ENCODE measurements at places on chromosomes 7 and 10.

DNA sequence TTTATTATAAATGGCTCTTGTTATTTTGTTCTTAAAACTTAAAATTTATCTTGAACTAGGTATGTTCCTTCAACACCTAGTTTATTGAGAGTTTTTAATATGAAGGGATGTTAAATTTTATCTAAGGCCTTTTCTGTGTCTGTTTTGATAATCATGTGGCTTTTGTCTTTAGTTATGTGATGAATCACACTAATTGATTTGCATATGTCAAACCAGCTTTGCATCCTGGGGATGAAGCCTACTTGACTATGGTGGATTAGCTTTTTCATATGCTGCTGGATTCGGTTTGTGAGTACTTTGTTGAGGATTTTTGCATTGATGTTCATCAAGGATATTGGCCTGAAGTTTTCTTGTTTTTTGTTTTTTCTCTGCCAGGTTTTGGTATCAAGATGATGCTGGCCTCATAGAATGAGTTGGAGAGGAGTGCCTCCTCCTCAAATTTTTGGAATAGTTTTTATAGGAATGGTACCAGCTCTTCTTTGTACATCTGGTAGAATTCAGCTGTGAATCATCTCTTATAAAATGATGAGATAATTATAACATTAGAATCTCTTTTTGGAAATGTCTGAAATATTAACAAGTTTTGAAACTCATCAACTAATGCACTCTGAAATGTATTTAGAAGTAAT lies 78.7 kb upstream of the AGR3 start:
- DNase-seq = no peak

- no peak for DNase-seq
Observed at GRCh38 chr10:61301575-61301974, 151.6 kb downstream of the TMEM26 start.

DNA sequence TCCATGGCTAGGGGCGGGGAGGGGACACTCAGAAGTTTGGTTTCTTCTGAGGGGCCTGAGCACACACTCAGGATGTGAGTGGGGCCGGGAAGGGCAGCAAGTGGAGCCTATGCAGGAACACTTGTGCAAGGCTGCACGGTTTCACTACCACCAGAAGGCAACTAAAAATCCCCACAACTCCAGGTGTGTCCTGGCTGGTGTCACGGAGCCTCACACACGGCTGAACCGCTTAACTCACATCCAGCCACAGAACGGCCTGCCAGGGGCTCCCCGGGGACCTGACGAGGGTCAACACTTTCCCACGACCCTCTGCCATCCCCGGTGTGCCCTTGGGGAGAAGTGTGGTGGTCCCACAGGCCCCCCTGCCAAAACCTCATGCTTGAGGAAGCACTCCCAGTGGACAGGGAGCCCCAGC lies 173.9 kb downstream of the ELFN1 start:
- no peak for DNase-seq

- DNase-seq = no peak
Observed at GRCh38 chr7:142709921-142710320, 39.4 kb upstream of the PRSS1 start.

- DNase-seq = no peak
Observed at GRCh38 chr7:129969881-129970446, 17.2 kb upstream of the UBE2H start.

DNA sequence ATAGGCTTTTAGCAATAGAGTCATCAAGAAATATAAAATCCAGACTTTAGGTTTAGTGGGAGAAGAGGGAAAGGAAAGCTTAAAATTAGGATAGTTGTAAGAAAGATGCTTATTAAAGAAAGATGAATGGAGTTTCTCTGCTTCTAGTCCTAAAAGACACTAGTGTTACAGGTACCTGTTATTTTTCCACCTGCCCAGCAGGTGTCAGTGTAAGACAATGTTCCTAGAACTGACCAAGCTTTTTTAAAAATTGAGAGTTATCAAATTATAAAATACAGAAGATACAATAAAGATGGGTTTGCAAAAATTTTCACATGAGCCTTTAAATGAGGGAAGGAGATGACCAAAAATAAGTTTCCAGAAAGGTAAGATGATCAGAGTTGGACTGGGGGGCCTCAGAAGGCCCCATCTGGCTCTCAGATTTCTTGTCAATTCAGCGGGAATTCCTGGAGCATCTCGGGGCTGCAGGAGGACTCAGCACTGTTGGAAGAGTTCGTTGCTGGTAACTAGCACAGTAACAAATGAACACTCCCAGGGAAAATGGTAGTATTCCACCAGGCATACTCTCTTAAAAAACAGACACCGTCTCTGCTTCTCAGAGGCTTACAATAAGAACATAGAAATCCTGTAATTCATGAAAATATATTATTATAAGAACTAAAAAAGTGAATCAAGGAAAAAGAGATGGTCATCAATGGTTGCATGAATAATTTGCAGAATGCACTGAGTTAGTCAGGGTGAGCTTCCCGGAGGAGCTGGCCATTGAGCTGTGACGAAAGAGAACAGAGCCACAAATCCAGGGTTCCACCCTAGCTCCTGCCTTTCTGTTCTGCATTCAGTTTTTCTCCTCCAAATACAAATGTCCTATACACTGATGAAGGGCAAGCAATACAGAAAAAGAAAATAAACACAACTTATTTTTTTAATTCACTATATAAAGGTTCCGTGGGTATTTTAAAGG lies 71.8 kb upstream of the PIK3CG start:
- DNase-seq = no peak

DNA sequence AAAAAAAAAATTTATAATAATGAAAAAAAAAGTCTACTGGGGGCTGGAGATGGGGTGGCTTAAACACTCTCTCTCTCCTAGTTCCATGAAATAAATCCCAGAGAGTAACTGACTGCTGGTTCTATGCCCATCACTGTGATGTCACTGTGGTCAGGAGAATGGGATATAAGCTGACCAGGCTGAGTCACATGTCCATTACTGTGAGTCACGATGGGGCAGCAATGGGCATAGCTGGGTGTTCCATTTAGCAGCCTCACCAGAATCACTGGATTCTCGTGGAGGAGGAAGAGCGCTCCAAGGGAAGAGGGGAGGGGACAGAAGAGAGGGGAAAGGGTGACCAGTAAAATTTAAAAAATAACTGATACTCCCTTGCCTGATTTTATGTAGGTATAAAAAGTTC lies 37.1 kb downstream of the MASTL start:
- DNase-seq = no peak

DNA sequence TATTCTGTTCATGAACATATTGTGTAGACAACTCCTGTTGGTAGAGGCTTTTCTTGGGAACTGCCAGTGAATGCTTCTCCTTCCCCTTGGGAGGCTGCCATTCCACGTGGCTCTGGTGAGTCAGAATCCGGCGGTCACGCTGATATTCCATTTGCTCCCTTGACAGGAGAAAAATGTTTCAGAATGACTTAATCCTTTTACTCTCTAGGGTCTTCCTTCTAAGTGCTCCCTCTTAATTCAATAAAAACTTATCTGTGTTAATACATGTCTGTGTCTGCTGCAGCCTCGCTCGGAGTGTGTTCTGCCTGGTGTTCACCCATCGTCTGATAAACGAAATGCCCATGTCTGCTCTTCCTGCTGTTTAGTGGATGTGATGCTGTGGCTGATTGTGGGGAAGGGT lies 278.6 kb downstream of the ARHGAP12 start:
- no peak for DNase-seq

- DNase-seq = no peak
Observed at GRCh38 chr10:80463868-80464267, 9.8 kb downstream of the TSPAN14 start.

DNA sequence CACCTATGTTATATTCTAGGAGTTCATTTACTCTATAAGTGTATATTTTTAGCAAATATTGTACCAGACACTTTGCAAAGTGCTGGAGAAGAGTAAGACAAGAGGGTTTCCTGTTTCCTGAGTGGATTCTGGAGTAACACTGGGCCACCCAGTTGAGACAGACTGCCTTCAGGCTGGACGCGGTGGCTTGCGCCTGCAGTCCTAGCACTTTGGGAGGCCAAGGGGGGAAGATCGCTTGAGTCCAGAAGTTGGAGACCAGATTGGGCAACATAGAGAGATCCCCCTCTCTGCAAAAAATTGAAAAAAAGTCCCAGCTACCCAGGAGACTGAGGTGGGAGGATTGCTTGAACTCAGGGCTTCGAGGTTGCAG lies 772 bp upstream of the ZSCAN25 start:
- no peak for DNase-seq

DNA sequence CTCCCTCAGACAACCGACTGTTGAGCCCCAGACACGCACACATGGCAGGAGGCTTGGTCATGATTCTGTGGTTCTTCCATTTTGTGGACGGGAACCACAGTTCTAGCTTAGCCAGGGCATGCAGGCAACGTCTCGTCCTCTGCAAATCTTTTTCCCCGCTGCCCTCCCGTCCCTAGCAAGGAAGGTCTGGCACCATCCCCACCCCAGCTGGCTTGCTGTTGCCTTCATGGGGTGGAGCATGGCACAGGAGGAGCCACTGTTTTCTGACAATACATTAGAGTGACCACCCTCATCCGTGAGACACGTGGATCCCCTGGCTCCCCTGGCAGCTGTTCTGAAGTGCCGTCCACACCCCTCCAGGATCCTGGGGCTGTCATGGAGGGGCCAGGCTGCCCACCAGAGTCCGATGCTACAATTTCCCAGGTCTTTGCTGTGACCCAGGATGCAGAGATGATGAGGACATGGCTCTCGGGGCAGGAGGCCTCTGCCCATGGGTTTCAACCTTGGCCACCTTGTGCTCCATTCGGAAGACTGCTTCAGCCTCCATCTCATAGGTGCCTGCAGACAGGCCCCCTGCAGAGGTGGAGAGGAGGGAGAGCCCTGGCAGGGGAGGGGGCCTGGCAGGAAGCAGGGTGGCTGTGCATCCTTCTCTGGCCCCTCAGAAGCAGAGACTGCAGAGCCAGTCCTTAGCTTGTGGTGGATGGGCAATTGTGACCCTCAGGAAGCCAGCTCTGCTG lies 233.6 kb downstream of the GLRX3 start:
- DNase-seq = no peak

DNA sequence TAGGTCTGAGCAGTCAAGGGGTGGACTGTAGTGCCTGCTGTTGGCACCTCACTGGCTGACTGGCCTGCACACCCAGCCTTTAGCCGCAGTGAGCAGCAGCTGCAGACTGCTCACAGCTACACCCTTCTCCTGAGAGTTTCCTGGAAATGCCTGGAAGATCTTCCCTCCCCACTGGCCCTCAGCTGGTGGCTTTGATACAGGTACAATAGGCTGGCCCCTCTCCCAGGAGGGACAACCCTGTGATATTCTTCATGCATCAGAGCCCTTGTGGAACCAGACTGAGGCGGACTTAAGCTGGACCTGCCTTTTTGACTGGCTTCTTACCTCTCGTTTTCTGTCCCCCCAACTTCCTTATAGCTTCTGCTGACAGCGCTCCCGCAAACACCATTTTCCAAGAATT lies 6.4 kb downstream of the GCK start:
- DNase-seq = no peak

DNA sequence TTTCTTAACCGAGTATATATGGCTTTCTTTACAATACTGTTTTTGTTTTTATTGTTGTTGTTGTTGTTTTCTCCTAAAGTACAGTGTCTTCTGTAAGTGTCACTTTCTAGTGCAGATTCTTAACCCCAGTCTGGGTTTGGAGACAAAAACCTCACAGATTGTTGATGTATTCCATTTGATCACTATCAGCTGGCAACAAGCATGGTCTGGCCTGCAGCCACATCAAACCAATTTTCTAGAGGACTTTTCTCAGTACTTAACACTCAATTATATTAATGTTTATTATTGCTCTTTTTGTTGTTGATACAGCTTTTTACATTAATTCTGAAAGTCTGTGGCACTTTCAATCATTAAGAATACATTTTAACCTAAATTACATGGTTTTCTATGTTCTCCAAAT lies 17.1 kb downstream of the LRRN3 start:
- no peak for DNase-seq

DNA sequence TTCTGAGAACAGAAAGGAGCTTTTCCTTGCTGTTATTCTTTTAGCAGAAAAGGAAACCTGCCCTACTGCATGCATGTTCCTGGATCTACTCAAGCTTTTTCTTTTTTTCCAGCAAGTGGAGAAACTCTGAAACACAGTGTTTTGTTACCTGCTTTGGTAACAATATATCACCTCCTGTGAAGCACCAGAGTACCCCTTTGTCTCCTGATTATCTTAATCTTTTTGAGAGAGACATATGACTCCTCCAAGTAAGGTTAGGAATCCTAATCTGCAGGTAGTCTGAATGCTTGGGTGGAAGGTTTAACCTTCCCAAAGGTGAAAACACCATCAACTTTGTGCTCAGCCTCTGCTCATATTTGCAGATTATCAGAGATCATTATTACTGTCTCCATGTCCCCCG lies 93.1 kb downstream of the MAPK8 start:
- DNase-seq = no peak

DNA sequence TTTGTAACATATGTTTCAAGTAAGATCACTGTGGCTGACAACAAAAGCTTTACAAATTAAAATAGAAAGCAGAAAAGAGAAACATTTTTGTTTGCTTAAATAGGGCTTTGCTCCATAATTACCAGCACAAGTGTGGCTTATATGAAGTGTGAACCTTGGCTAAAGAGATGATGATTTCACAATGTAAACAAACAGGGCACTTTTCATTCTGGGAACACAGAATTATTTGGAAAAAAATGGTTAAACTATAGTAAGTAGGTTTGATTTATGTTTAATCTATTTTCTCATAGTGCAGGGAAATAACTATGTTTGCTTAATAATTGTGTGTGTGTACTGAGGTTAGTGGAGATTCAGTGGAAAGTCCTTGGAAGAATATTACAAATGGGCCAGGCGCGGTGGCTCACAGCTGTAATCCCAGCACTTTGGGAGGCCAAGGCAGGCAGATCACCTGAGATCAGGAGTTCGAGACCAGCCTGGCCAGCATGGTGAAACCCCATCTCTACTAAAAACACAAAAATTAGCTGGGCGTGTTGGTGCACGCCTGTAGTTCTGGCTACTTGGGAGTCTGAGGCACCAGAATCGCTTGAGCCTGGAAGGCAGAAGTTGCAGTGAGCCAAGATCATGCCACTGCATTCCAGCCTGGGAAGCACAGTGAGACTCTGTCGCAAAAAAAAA lies 19.1 kb upstream of the OTUD1 start:
- no peak for DNase-seq

- no peak for DNase-seq
Observed at GRCh38 chr7:106344861-106345260, 60.1 kb upstream of the NAMPT start.

DNA sequence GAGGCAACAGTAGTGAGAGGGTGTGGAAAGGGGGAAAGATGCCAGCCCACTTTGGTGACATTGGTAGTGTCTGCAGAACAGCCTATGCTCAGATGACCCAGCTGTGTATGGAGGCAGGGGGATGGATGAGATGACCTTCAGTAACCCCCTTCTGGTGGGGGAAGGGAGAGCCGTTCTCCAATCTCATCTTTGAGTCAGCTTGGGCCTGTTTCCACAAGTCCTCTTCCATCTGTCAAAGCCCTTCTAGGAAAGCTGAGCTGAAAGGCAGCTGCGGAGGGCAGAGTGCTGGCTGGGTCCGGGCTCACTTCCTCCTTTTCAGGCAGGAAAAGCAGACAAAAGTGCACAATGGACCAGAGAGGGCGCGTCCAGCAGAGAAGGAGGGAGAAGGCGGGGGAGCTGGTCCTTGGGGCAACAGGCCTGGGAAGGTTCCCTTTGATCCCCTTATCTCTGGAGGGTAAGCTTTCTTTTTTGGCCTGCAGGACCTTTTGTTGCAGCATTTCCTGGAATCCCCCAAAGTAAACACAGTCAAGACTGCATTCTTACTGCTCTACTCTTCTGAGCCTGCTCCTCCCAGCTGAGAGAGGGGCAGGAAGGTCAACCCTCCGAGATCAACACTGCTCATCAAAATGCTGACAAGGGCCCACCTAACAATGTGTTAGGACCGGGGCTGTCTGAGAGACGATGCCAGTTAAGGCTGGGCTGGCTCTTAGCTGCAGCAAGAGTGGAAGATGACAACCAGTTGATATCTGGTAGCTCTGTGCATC lies 1.2 kb upstream of the LRMDA start:
- no peak for DNase-seq
